Activated CD8-positive, alpha-beta memory T cell treated with anti-CD3 and anti-CD28 coated beads for 1 hour (primary cell): ENCODE measurements at places on chromosomes 5 and 9.

DNA sequence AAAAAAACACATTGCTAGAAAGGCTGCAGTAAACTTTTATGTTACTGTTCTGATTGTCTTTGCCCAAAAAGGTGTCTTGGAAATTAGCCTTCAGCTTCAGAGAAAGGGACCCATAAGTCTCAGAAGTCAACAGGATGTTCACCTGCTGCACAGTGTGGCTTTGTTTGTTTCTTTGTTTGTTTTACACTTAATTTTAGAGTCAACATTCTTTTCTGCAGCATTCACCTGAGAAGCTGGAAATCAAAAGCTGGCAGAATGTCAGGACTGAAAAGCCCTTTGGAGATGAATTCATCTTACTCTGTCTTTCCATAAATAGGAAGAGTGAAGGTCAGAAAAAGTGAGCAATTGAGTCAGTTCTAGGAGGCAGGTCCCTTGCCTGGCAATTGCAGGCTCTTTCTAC, 170.0 kb downstream of the PAPPA start:
- DNase-seq = no peak

DNA sequence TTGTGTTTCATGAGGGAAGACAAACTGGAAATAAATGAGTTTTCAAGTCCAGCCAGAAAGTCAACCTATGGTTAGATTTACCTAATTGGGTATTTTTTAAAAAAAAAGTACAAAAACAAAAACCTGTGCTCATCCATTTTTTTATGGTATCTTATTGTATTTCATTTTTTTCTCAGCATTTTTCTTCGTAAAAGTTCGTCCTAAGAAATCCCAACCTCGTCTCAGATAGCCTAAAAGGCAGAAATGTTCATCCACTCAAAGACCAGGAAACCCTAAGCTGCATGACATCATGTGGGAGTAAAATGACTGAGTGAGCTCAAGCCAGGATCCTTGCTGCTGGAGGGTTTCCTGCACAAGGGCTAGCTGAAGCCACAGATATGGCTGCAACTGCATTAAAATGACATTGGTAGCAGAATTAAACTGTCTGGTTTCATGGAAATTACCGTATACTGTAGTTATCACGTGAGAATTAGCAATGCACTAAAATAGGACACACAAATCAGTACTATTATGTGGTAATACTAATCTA, 70.4 kb downstream of the NFIB start:
- no peak for DNase-seq

DNA sequence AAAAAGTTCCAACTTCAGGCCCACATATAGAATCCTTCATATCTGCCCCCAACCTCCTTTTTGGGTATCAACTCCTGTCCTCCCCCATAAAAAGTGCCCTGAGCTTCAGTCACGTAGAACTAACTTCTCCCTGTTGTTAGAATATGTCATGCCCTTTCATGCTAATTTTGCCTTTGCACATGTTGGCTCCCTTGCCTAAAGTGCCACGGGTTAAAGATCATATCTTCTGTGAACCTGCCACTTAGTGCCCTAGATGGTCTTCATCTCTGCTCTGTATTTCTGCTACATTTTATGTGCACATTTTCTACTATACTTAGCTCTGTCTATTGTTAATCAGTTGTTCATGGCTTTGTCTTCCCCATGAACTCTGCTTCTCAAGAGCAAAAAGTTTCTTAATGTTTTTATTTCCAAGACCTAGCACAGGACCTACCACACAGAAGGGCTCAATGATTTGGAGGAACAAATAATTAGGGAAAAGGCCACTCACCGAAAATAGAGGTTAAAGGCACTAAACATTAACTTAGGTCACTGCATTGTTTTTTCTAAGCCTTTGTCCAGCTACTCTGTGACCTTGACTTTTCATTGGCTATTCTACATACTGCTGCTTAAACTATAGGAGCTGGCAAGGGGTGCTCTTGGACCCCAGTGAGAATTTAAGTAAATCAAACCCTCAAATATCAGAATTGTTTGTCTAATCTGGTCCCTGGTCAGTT, 94.3 kb downstream of the ARSB start:
- no peak for DNase-seq

DNA sequence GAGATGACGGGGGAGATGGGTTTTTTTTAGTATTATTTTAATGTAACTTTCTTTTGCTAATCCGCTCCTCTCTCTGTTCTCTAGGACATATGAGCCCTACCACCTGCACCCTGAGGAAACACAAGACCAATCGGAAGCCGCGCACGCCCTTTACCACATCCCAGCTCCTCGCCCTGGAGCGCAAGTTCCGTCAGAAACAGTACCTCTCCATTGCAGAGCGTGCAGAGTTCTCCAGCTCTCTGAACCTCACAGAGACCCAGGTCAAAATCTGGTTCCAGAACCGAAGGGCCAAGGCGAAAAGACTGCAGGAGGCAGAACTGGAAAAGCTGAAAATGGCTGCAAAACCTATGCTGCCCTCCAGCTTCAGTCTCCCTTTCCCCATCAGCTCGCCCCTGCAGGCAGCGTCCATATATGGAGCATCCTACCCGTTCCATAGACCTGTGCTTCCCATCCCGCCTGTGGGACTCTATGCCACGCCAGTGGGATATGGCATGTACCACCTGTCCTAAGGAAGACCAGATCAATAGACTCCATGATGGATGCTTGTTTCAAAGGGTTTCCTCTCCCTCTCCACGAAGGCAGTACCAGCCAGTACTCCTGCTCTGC, 4.8 kb downstream of the MSX2 start:
- no peak for DNase-seq

GRCh38 chr5:13746026-13746425, 198.5 kb downstream of the DNAH5 start:
- DNase-seq = no peak

- DNase-seq = no peak
Observed at GRCh38 chr5:20528471-20528870, 540.5 kb upstream of the CDH18 start.

- DNase-seq = no peak
Observed at GRCh38 chr9:91778031-91778430, 172.0 kb downstream of the ROR2 start.

DNA sequence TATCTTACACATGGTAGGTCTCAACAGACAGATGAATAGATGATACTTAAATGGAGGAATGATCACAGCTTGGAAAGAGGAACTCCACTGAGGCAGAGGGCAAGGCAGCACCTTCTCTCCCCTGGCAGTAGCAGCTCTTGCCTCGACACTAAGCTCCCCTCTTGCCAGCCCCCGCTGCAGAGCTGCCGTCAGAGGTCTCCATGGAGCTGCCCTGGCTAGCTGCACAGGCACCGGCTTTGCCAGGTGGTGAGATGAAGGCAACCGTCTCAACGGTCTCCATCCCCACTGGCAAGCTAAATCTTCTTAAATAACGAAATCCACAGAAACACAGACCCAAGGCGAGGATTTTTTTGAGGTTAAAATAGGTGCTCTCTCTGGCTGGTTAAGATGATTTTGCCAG, 81.2 kb downstream of the CRB2 start:
- no peak for DNase-seq

DNA sequence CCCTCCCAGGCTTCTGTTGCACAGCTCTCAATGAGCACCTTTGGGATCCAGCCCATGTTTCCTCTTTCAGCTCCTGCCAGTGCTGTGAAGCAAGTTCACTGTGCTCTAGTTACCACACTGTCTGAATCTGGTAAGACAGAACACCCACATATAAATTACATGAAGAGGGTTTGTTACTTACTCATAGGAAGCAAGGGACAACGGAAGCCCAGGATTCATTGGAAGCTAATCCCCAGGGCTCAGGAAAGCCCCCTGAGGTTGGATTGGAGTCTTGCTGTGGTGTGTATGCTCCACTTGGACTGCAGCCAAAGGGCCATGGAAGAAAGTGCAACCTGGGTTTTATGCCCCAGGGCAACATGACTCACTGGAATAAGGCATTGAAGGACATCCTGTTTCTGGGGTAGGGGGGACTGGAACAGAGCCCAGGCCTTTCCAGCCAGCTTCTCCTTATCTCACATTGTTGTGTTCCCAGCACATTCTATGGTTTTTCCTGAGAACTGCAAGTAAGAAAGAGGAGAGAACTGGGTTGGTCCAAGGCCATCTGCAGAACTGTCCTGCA, 15.6 kb upstream of the CLK4 start:
- no peak for DNase-seq

DNA sequence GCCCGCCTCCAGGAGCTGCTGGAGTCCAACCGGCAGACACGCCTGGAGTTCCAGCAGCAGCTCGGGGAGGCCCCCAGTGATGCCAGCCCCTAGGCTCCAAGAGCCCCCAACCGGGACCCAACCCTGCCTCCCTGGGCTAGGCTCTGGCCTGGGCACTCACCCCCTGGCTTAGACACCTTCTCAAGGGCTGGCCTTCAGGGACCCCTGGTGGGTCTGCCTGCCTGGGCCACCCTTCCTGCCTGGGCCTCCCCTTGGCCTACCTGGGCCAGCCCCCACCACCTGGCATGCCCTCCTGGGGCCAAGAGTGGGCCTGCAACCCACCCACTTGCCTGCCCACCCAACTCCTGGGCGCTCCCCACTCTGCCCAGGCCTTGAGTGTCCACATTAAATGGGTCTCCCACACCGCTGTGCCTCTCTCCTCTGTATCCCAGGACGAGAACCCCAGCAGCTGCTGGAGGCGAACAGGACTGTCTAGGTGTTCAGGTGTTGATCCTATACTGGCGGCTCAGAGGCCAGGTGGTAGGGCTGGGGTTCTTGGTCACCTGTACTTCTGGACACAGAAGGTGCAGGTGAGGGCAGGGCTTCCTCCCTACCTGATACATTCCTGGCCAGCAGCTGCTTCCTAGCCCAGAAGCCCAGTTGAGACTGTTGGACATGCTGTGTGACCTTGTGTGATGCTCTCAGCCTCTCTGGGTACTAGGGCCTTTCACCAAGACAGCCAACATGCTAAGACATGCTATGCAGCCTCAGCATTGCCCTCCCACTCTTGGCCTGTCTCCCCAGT, 3.6 kb downstream of the BBLN start:
- DNase-seq = no peak

DNA sequence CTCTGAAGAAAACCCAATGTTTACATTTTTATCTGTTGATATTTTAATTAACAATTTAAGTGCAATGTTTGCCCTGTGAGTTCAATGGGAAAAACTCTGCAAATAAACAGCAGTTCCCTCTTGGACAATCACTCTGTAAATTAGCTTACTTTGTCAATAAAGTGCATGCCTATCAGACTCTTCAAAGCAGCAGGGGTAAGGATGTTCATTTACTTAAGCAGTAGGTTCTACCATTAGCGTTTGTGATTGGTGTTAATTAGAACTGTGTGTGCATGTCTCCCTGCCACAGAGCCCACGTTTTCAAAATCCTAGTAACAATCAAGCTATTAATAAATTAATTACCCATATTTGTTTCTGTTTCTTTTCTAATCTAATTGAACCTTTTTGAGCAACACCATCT, 1921.6 kb upstream of the WWC1 start:
- DNase-seq = no peak

- DNase-seq = no peak
Observed at GRCh38 chr5:17214893-17215292, 2.5 kb upstream of the BASP1 start.

DNA sequence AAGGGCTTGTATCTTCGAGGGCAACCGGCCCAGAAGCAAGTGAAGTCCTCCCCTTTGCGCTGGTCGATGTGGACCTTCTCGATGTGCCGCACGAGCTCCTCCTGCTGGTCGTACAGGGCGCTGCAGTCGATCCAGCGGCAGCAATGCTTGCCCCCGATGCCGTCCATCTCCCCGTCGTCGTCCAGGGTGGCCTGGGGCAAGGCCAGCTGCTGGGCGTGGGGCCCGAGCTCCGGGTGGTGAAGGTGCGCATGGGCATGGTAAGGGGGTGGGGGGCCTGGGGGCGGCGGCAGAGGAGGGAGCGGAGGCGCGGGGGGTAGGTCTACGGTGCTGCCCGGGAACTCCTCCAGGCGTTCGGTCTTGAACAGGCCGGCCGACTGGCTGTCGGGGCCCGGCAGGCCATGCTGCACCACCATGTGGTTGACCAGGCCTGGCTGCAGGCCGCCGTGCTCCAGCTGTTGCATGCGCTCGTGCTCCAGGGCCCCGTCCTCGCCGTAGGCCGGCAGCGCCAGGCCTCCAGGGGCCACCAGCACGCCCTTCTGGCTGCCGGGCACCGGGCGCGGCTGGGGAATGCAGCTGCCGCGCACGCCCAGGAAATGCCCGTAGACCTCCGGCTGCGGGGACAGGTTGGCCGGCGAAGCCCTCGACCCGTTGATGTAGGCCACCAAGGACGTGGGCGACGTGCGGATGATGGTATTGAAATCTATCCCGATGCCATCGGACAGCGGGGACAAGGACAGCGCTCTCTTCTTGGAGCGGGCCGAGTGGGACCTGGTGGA, 181.8 kb downstream of the GLIS3 start:
- DNase-seq = peak; percentile 13

- DNase-seq = no peak
Observed at GRCh38 chr5:79742549-79743136, 53.0 kb downstream of the CMYA5 start.

- DNase-seq = no peak
Observed at GRCh38 chr5:134938030-134938429, 29.7 kb upstream of the CATSPER3 start.

DNA sequence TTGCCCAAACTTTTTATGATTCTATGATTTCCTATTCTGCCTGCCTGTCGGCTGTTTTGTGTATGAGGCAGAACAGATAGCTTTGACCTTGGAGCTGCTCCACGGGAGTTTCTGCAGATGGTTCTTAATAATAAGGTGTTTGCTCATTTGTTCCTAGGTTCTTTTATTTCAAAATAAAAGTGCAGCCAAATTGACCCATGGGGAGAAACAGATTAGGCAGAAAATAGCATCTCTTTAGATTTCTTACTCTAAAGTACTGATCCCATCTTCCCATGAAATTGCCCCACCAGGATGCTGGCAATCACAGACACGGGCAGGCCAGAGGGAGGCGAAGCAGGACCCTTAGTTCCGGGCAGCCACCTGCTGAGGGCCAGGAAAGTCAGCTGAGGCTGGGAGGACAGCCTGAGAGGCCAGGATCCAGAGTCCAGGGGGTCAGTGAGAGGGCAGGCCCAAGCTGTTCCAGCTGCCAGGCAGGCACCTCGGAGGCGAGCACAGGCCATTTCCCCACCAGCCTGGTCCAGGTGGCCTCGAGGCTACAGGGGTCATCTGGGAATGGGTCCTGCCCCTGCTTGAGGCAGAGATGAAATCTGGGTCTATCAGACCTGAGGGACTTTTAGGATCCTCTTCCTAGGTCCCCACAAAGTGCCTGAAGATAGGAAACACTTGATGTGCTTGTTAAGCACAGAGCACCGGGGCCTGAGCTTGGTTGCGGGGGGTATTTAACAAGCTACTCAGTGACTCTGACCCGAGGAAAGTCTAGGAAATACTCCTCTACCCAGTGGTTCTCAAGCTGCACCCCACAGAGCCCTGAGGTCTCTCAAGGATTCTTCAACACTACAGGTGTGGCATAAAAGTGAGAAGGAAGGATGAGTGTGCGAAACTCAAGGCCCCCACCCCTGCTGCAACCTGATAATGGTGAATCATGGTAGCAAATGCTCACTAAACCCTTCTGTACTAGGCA, 145.4 kb downstream of the CMYA5 start:
- DNase-seq = no peak

- no peak for DNase-seq
Observed at GRCh38 chr5:41973087-41973486, 48.0 kb downstream of the FBXO4 start.

DNA sequence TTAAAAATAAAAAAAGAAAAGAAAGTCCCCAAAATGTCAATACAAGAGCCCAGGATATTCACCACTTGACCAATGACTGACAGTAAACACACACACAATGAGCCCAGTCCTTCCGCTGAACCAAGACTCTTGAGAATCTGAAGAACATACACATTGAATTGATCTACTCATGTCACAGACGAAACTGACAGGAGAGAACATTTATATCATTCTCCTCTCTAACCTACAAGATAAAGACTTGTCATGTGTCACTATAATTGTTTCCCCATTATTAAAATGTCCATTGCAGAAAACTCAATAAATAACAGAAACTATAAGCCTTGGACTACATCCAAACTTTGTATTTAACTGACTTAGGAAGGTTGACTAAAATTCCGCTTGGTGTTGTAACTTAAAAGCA, 296.7 kb downstream of the EPB41L4A start:
- DNase-seq = no peak
